Neural progenitor cell (in vitro differentiated cells): ENCODE measurements at places on chromosomes 5 and 9. TPM values are rescaled to one million over a fixed set of nuclear protein-coding genes. Genes with fewer than 3 reads are reported as not detected.

DNA sequence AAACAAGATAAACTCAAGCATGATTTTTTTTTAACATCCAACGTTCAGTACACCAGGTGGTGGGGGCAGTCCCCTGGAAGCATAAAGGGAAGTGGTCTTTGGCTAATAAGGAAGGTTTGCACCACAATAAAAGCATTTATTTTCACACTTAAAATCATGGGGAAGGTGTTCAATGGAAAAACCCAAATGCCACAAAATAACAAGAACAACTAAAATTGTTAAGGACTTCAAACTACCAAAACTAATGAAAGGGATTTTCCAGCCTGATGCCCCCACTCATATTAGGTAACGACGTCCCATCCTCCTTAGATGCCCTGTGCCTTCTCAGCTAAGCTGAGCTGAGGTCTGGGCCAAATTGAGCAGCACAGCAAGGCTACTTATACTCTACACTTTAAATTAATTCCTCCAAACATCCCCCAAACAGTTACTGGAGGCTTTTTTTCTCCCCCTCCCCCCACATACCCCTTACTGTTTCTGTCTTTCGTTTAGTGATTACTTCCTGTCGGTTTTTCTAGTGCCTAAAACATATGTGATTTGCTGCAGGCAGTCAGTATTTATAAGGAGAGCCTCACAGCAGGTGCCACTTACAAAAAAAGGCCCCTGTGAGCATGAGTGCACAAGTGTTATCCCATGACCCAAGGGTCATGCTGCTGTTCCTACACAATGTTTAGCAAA, 259.7 kb upstream of the ZNF608 start:
- DNase-seq = peak; percentile 84

DNA sequence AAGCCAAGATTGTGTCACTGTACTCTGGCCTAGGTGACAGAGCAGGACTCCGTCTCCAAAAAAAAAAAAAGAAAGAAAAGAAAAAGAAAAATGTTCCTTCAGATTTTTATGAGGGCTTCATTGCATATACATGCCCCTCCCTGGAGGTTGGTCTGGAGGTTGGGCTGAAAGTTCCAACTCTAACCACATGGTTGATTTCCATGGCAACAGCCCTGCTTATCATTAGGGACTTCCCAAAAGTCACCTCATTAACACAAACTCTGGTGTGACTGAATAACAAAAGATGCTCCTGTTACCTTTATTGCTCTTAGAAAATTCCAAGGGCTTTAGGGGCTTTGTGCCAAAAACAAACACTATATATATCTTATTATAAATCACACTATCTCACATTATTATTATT, 113.8 kb downstream of the TMC1 start:
- peak; percentile 27 for DNase-seq

DNA sequence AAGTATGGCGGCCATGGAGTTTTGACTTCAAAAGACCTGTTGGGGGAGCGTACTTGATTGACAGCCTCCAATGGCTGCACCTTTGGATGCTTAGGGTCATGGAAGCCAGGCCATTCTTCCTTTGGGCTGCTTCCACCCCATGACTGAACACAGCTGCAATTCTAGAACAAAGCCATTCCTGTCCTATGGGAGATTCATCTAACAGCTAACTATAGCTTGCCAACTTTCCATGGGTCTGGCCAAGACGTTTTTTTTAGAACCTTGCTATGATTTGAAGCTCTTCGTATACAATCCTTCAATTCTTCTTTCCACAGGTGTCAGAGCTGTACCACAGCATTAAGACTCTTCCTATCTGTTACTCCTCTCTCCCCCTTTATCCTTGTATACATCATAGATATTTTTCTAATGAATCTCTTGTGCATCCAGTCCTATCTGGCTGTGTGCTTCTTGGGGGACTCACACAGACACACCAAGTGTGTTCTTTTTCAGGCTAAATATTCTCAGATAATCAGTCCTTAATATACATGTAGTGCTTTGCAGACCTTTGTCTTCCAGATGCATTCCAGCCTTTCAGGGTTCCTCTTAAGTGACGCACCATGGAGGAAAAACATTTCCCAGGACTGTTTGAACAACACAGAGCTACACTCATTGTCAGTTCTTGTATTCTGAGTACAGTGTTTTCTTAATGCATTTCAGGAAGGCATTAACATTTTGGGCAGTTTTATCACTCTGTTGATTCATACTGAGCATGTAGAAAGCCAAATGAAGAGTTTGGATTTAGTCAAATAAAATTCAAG, 198.9 kb downstream of the TAF11L14 start:
- DNase-seq = peak; percentile 3

DNA sequence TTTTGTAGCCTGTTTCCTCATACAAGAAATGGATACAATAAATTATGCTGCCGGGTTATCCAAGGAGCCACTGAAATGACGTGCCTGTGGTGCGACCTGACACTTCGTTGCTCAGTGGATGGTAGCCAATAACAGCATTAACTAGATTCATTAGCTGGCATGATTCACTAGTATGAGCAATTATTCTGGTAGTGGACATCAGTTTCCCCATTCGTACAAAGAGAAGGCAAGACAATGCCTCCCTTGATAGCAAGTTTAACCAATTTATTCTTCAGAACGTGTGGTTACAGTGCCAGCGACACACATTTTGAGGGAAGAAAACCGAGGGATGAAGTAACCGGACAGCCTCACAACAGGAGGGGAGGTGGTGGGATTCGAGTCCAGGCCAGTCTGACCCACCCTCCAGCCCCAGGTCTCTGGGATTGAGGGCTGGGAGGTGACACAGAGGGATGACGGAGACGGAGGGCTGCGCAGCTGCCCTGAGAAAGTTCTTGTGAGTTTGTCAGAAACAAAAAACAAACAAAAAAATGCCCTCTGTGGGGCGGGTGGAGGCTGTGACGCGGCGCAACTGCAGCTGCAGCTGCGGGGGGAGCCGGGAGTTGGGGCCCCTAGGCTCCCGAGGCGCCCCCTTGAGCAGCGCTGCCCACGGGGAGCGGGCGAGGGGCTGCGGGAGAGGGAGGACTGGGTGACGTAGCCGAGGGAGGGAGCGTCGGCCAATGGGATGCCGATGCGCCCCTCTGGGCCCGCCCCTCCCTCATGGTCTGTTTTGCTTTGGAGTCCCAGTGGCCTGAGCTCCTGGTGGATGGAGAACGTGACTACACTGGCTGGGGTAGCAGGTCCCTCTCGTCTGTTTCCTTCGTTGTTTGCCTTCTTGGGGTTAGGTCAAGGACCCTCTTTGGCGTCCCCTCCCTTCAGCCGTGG, 10.9 kb downstream of the LHX2 start:
- peak; percentile 88 for DNase-seq

- DNase-seq = peak; percentile 83
These were observed 20.3 kb downstream of the PTPA start for GRCh38 chr9:129131300-129132145.

DNA sequence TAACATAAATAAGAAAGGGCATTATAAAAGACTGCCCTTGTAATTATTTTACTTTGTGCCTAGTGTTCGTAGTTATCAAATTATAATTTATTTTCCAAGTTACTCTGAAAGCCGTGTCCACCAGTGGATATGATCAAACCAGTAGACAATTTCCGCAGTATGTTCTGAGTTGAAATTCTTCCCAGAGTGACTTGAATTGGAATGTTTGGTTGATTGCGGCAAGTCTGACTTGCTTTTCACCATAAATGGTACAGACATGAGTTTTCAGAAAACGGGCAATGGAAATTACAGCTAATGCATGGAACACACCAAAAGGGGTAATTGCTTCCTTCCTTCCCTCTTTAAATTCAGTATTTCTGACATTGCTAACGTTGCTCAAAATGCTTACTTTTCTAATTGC, 56.6 kb downstream of the CHSY3 start:
- no peak for DNase-seq

GRCh38 chr5:27458287-27458686, 419.9 kb upstream of the CDH9 start:
- no peak for DNase-seq

GRCh38 chr9:130432362-130432761, 12.4 kb upstream of the ASS1 start:
- no peak for DNase-seq

DNA sequence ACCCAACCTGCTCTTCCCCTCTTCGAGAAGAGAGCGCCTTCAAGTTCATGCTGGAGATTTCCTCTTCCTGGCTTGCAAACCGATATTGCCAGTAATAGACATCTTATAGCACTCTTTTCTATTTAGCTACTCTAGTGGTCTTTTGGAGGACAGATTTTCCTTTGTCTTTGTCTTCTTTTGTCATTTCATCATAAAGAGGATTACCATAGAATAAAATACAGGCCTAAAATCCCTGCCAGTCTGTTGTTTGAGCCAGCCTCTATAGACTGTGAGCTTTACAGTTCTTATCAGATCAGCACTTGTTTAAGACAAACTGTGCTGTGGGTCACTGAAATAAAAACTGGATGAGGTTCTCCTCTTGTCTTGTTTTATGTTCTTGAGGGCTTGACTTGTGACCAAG, 802.8 kb downstream of the NR2F1-AS1 start:
- DNase-seq = peak; percentile 43

GRCh38 chr9:112774006-112774996, 23.7 kb downstream of the SNX30 start:
- no peak for DNase-seq

- DNase-seq = no peak
These were observed 202.9 kb upstream of the PANK3 start for GRCh38 chr5:168781941-168782571.

DNA sequence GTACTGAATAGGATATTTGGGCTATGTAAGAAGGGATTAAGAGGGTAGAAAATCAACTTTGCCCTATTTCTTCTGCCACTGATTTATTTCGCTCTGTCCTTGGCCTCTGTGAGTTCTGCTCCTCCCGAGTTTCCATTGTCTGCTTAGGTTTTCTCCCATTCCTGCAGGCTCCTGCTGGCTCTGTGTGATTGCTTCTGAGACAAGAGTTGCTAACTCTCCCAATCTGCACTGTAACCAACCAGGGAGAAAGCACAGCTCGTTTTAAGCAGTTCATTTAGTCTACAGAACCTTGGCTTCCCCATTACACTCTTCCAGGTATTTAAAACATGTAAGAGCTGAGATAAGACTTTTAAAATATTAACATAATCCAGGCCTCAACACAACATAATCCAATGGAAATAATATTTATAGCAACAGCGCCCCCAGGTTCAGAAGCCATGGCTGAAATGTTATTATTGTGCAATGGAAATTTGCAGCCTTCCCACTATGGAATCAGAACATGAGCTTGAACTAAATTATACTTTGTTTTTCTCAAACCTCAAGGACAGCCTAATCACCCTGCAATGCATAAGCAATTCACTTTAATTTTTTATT, 203.5 kb downstream of the ERCC6L2 start:
- DNase-seq = peak; percentile 31

- no peak for DNase-seq
These were observed 79.2 kb downstream of the FREM1 start for GRCh38 chr9:14831074-14831473.

GRCh38 chr5:85479849-85480248, 1095.2 kb upstream of the EDIL3 start:
- no peak for DNase-seq

- no peak for DNase-seq
These were observed 114.2 kb downstream of the LHFPL2 start for GRCh38 chr5:78534148-78534904.

DNA sequence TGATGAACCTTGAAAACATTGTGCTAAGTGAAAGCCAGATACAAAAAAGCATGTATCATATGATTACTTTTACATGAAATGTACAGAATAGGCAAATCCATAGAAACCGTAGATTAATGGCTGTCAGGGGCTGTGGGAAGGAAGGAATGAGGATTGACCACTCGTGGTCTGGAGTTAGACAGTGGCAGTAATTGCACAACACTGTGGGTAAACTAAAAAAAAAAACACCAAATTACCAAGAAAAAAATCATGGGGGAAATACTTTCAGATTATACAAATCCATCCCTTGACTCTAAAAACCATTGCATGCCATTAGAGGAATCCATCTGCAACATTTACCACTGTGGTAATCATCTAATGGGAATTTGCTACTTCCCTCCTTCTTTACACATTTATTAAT, 140.0 kb downstream of the SIL1 start:
- DNase-seq = no peak

DNA sequence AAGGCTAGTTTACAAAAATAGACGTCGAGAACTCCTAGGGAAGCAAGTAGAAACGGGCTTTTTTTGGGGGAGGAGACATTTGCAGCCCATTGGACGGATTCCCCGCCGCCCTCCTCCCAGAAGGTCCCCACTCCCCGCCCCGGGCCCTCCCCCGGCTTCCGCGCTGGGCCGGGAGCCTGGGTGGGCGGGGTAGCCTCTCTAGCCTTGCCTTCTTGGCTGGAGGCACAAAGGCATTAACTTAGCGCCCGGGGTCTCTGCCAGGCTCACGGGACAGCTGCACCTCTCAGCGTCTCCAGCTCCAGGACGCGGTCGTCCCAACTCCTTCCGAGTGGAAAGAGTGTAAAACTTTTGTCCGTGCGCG, at the start of gene DMRTA1:
TSS of gene DMRTA1 (plus strand) at position 236 of the 361 bp plus-strand sequence. CDS start 242 bp downstream, outside the sequence.
- peak; percentile 88 for DNase-seq

GRCh38 chr9:35569206-35569605, 35.9 kb upstream of the TESK1 start:
- DNase-seq = no peak

GRCh38 chr9:121745396-121745695, 93.9 kb downstream of the DAB2IP start:
- no peak for DNase-seq

DNA sequence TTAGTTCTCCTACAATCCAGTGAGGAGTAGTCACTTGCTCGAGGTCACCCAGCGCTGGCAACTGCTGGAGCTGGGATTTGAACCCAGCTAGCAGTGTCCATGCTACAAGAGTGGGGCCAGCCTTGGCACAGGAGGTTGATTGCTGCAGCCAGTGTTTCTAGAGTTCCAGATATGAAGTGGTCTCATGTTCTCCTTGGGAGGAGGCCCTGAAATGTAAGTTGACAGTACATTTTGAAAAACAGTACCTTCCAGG, 802 bp downstream of the CCDC107 start:
- no peak for DNase-seq

DNA sequence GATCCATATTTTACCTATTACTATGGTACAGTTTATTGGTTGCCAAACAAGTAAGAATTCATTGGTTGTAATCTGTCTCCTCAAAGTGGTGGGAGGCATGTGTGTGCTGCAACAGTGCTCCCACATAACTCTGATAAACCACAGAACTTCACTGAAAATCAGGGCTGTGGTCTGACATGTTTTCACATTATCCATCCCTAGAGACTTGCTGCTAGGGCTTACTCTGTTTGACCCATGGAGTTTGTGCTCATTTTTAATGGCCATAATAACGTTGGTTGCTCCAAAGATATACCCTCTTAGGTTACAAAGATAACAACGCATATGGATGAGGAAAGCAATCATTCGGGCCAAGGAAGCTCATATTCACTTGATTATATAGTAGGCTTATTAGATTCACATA, 37.0 kb downstream of the HACD4 start:
- no peak for DNase-seq

- no peak for DNase-seq
These were observed 85.6 kb downstream of the PTTG1 start for GRCh38 chr5:160507221-160507721.

Gene CDX1
- not detected in 2 replicates for total RNA-seq

Gene SLC36A2
- not detected in 2 replicates for total RNA-seq

Gene ZNF618
- 10.5 and 16.9 TPM in 2 replicates for total RNA-seq

Gene ZFP2
- total RNA-seq = 6.8 and 14.5 TPM in 2 replicates

Gene ZMAT2
- 62.2 and 71.5 TPM in 2 replicates for total RNA-seq

Gene RANBP3L
- not detected in 2 replicates for total RNA-seq

Gene TGFBI
- total RNA-seq = 9.5 and 16.4 TPM in 2 replicates

Gene PTPN3
- 2.2 and 2.4 TPM in 2 replicates for total RNA-seq

Gene ENHO
- 4.4 and 21.3 TPM in 2 replicates for total RNA-seq

Gene RGMB
- 27.4 and 33.8 TPM in 2 replicates for total RNA-seq

Gene MCCC2
- total RNA-seq = 19.8 and 20.3 TPM in 2 replicates
